ENCODE measurements at places on chromosomes 5 and 9.

DNA sequence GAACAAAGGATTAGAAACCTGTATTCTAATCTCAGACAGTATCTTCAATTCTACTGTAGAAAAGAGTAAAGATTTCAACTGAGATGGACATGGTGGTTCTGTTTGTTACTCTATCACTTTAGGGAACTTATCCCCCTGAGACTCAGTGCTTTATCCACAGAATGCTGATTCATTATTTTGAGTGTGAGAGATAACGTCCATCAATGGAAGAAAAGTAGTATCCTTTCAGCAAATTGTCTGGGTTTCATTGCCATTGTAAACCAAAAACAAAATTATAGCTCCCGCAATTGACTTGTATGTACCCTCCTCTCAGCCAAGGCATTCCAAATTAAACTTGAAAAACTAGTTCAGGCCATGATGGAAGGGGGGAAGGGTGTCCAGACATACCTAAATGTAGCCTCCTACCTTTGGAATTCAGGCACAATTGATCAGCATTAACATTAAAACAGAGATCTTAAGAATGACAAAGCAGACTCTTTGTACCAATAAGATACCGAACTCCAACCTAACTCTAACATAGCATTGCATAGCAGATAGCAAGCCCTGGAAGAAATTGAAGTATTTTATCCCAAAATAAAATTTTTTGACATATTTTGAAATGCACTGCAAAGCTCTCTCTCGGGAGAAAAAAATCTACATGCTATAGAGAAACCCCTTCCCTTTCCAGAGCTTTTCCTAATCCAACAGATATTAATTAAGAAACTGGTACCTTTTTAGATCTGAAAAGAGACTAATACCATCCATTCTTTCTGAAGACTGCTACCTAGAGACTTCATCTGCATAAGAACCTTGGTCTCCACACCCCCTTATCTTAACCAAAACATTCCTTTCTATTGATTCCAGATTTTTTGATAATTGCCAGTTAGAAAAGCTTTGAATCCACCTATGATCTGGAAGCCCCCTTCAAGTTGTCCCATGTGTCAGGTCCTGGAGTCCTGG, 1055.7 kb downstream of the PTPRD start:
- DNase-seq, result no peak

- no peak for DNase-seq
Measured at GRCh38 chr9:137147793-137148160, 8.8 kb downstream of the GRIN1 start.

DNA sequence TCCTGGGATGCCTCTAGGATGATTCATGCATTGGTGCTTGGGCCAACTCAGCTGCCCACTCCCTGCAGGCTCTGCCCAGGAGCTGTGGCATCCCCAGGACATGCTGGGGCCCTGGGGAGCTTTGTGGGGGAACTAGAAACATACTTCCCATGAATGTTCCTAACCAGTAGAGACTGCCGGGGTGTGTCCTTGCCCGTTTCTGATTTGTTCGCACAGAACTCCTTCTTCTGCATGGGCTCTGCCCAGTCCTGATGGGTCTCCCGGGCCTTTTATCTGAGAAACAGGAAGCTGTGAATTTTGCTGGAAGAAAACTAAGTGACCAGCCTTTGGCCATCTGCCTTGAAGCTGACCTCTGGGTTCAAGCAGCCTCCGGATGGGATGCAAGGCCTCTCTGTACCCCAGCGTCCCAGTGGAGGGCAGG, 71.6 kb upstream of the RNU6ATAC start:
- no peak for DNase-seq

DNA sequence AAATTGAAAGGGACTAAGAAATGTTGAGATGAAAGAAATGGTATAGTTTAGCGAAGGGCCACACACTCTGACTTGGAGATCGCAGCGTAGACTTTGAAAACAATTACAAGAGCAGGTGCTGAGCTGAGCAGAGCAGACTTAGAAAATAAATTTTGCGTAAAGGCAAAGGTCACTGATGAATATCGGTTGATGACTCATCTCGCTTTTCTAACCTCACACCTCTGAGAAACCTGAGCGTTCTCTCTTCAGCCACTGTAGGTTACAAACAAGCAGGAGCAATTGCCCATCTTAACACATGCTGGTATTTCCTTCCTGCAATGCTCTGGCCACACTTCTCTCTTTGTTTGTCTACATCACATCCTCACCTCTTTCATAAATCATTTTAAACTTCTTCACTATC, 190.6 kb upstream of the C9orf72 start:
- DNase-seq, result no peak

- DNase-seq, result no peak
Measured at GRCh38 chr9:8648271-8648845, 848.8 kb upstream of the DMAC1 start.

GRCh38 chr9:88954066-88954465, 37.2 kb upstream of the S1PR3 start:
- DNase-seq, result no peak

DNA sequence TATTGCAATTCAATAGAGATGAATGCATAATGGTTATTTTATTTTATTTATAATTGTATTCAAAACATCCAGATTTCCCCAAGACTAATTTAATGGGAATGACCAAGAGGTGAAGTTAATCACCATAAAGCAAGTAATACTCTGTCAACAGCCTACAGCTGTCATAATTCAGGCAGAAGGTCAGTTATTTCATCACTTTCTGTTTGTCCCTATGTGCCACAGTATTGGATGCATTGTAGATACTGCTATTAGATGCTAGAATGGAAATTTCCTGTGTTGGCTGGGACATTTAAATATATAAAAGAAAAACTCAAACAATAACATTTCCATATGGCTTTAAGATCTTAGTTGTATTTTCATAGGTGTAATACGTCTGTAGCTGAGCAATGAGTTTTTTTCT, 56.7 kb upstream of the MINAR2 start:
- DNase-seq, result no peak

DNA sequence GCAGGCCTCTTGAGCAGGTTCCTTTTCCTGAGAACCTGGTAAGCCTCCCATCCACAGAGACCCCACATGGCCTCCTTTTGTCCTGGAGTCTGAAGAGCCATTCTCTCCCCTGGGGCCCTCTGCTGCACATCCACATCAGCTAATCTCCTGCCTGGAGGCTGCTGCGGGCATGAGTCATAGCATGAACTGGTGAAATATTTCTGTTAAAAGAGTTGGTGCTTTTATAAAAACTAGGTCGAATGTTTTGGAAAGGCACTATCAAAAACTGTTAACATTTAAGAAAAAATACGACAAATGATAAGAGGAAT, 399.4 kb downstream of the CTNND2 start:
- no peak for DNase-seq

All from kidney capillary endothelial cell (primary cell).